ENCODE measurements at places on chromosomes 13 and 19. TPM values are rescaled to one million over a fixed set of nuclear protein-coding genes. Genes with fewer than 3 reads are reported as not detected.

The ZNF490 gene
- 4.1 TPM for total RNA-seq

The RAVER1 gene
- total RNA-seq = 19.3 TPM

The SF3A2 gene
- 34.4 TPM for total RNA-seq

The ZNF554 gene
- 4.1 TPM for total RNA-seq

The NPHS1 gene
- total RNA-seq = not detected

The DACT3 gene
- 15.4 TPM for total RNA-seq

The SIGLECL1 gene
- not detected for total RNA-seq

The MCEMP1 gene
- 1.7 TPM for total RNA-seq

The RFPL4AL1 gene
- total RNA-seq = not detected

The RXFP2 gene
- total RNA-seq = not detected

The SLC10A2 gene
- not detected for total RNA-seq

The TGDS gene
- total RNA-seq = 6.0 TPM

The COL4A1 gene
- 456 TPM for total RNA-seq

The NAPSA gene
- 0.47 TPM for total RNA-seq

The ZNF726 gene
- total RNA-seq = 0.60 TPM

The PSMC4 gene
- total RNA-seq = 79.1 TPM

The RCBTB2 gene
- 9.7 TPM for total RNA-seq

The RGS9BP gene
- total RNA-seq = 8.1 TPM

The ZNF682 gene
- 3.5 TPM for total RNA-seq

The WTIP gene
- total RNA-seq = 19.2 TPM

The RFPL4A gene
- total RNA-seq = not detected

The ZNF221 gene
- total RNA-seq = 3.7 TPM

The HAUS8 gene
- total RNA-seq = 3.9 TPM

The C3 gene
- total RNA-seq = 373 TPM

The COX7A1 gene
- total RNA-seq = 1,769 TPM

The TEKTIP1 gene
- total RNA-seq = 0.52 TPM

The CNFN gene
- 0.97 TPM for total RNA-seq

The KCNJ14 gene
- 0.27 TPM for total RNA-seq

The ZNF560 gene
- total RNA-seq = 0.92 TPM

The GNG7 gene
- 45.9 TPM for total RNA-seq

The SIGLEC5 gene
- total RNA-seq = 0.81 TPM

The FAAP24 gene
- total RNA-seq = 0.79 TPM

The RDH13 gene
- 41.1 TPM for total RNA-seq

The ZNF534 gene
- total RNA-seq = 0.24 TPM

The KIR3DL1 gene
- not detected for total RNA-seq

The SLAIN1 gene
- total RNA-seq = 12.0 TPM

The PDX1 gene
- total RNA-seq = not detected

The SKA3 gene
- total RNA-seq = 0.24 TPM

The ADGRE2 gene
- total RNA-seq = 0.88 TPM

The SYNE4 gene
- 0.27 TPM for total RNA-seq

The CEBPA gene
- total RNA-seq = 21.0 TPM

The SPTBN4 gene
- total RNA-seq = 3.4 TPM

The POGLUT2 gene
- total RNA-seq = 4.3 TPM

The CABP5 gene
- total RNA-seq = not detected
